ENCODE measurements at places on chromosomes 6 and 20. TPM values are rescaled to one million over a fixed set of nuclear protein-coding genes. Genes with fewer than 3 reads are reported as not detected.

DNA sequence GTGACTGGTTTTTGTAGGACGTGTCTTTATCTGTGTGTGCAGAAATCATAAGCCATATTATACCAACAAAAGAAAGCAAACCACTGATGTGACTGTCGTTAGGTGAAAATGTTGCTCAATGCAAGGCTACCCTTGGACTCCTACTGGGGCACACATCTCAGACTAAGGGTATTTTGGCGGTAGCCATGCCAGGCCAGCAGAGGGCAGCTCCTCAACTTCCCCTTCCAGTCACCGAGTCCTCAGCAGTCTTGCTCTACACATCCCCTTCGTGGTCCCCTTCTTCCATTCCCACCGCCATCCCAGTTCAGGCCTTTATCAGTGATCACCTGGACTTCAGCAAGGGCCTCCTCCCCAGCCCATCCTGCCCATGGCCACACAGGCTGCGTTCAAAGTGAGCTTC is 113.7 kb upstream of the GGTLC1 start:
- no peak overlapping the region for H3K4me3 ChIP-seq
- peak; percentile 6 for DNase-seq

DNA sequence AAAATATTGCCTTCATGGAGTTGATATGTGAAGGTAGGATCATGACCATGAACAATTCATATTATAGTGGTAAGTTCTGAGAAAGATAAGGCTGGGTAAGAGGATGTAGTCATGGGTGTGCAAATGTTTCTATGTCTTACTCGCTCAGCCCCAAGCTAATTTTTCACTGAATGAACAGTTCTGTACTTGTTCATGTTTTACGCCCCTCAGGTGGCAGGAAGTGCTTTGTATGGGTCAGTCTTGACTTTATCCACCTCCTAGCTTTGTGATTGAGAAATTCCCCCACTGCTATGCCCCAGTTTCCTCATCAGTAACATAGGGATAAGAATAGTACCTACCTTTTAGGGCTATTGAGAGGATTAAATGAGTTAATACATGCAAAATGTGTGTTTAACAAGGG is 148.2 kb upstream of the KCNG1 start:
- no peak overlapping the region for H3K27ac ChIP-seq
- H3K4me3 ChIP-seq: no peak overlapping the region
- H3K27me3 ChIP-seq: peaks cover 60% of the 10 kb centered on the region
- no peak for DNase-seq
- no peaks in the 10 kb centered on the region for H3K36me3 ChIP-seq

DNA sequence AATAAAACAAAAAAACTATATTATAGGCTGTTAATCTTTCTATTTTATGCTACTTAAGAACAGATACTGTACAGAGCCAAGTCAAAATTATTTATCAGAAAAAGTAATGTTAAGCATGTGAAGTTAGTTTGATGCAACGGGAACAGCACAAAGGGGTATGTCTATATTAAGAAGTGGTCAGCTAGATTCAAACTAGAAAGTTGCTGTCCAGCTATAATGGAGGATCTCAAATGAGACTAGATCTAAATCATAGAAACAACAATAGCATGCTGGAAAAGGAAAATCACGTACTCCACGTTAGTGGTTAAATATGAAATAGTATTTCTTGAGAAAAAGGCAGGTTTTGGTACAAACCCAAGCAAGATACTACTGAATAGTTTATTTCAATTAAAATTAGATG is 1124.0 kb downstream of the GRIK2 start:
- H3K36me3 ChIP-seq: no peaks in the 10 kb centered on the region
- H3K4me1 ChIP-seq: peaks cover 9% of the 10 kb centered on the region
- no peak for DNase-seq
- H3K27me3 ChIP-seq: no peaks in the 10 kb centered on the region
- H3K4me3 ChIP-seq: no peak overlapping the region

Gene IL17A
- total RNA-seq: not detected

Gene EPHA7
- total RNA-seq: 1.6 TPM

DNA sequence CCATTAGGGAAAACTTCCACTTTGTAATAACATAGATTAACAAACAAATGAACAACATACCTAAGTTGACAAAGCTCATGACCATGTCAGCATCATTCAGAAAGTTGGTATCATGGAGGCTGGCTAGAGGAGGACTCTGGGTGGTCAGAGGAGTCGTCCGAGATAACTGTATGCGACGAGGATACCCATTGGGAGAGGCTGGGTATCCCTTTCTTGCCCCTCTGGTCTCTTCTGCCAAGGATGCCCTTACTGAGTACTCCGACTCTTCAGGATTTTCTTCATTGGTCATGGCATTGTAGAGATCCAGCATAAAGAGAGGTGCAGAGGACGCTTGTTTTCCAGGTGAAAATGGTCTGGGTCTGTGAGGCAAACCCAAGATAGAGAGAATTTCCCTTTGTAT is 1.1 kb downstream of the BMP5 start:
- H3K27me3 ChIP-seq: no peaks in the 10 kb centered on the region
- H3K4me1 ChIP-seq: peaks cover 9% of the 10 kb centered on the region
- H3K36me3 ChIP-seq: peaks cover 6% of the 10 kb centered on the region
- DNase-seq: no peak

Gene PACSIN1
- total RNA-seq: 0.69 TPM

Gene RFX6
- total RNA-seq: not detected

- no peak overlapping the region for H3K4me3 ChIP-seq
- H3K27ac ChIP-seq: no peak overlapping the region
- H3K36me3 ChIP-seq: no peaks in the 10 kb centered on the region
- H3K27me3 ChIP-seq: no peaks in the 10 kb centered on the region
- no peaks in the 10 kb centered on the region for H3K4me1 ChIP-seq
- no peak for DNase-seq
These were observed 314.7 kb downstream of the EPM2A start for GRCh38 chr6:145420599-145420998.

DNA sequence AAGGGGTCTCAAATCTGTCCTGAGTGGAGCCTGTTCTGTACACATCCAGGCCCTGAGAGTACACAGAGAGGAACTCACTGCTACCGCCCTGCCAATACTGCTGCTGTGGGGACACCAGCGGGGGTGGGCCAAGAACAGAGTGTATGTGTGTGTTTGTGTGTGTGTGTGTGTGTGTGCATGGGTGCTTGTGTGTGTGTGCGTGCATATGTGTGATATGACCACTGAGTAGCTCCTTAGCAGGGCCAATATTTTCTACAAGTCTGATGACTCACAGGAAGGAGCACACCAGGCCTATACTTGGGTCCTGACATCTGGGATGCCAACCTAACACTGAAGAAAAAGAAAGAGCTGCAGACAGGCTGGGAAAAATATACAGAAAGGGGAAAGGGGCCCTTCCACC is 1.4 kb downstream of the RAET1E start:
- H3K4me1 ChIP-seq: peaks cover 48% of the 10 kb centered on the region
- H3K4me3 ChIP-seq: no peak overlapping the region
- no peak overlapping the region for H3K27ac ChIP-seq
- peaks cover 8% of the 10 kb centered on the region for H3K27me3 ChIP-seq

DNA sequence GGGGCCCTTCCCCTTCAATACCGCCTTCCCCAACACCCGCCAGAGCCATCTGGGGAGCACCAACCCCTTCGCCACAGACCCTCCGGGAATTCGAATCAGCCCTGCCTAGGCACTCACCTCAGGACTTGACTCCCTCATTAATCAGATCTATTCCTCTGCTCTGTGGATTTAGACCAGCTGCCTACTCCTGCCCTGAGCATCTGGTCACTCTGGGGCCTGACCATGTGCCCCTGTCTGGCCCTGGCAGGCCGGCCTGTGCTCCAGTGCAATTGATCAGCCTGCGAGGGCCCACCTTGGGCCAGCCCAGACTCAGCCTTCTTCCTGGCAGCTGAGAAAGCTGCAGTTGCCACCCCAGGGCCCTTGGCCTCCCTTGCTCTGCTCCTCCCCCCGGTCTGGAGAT is 46.0 kb downstream of the GRM4 start:
- H3K27me3 ChIP-seq: peaks cover 100% of the 10 kb centered on the region
- no peaks in the 10 kb centered on the region for H3K4me1 ChIP-seq
- no peaks in the 10 kb centered on the region for H3K36me3 ChIP-seq
- no peak overlapping the region for H3K4me3 ChIP-seq

- H3K4me3 ChIP-seq: no peak overlapping the region
- no peaks in the 10 kb centered on the region for H3K4me1 ChIP-seq
- no peak for DNase-seq
- no peak overlapping the region for H3K27ac ChIP-seq
- H3K36me3 ChIP-seq: no peaks in the 10 kb centered on the region
- no peaks in the 10 kb centered on the region for H3K27me3 ChIP-seq
These were observed 76.5 kb upstream of the RGS17 start for GRCh38 chr6:153207617-153208016.

DNA sequence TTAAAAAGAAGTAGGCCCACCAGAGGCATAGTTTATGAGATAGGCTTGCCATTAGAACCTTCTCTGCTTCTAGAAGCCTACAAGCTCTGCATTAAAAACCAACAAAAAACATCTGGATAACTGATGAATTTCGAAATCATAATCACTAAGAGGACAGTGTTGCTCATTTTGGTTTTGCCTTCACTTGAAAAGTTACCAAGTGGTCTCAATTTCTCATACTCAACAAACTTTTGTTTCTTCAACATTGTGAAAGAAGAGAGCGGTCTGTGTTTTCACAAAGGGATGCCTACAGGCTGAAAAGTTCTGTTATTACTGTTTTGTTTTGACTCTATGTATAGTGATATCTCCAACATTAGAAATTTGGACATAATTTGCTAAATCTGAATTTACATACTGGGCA is 98.9 kb downstream of the PDSS2 start:
- no peak overlapping the region for H3K27ac ChIP-seq
- peaks cover 13% of the 10 kb centered on the region for H3K4me1 ChIP-seq
- H3K36me3 ChIP-seq: no peaks in the 10 kb centered on the region
- DNase-seq: no peak

Gene GNRH2
- 1.7 TPM for total RNA-seq

Gene LSM14B
- 76.9 TPM for total RNA-seq

GRCh38 chr6:90033746-90034271 is 139.5 kb downstream of the GJA10 start:
- H3K27me3 ChIP-seq: no peaks in the 10 kb centered on the region
- H3K36me3 ChIP-seq: no peaks in the 10 kb centered on the region
- no peak overlapping the region for H3K4me3 ChIP-seq
- H3K27ac ChIP-seq: no peak overlapping the region
- H3K4me1 ChIP-seq: no peaks in the 10 kb centered on the region
- no peak for DNase-seq

DNA sequence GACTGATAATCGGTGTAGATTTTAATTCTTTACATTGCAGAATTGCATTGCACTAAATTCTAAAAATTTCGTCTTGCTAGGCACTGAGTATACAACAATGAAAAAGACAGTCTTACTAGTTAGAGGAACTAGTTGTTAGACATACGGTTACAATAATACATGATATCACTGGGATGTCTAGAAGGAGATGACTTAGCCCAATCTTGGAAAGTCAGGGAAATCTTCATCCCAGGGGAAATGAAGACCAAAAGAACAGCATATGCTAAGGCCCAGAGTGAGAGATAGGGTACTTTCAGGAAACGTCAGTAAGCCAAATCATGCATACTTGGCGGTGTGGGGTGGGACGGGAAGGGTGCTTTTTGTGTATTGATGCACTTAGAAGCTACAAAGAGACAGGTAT is 901 bp downstream of the CEP57L1 start:
- peaks cover 26% of the 10 kb centered on the region for H3K36me3 ChIP-seq
- H3K4me3 ChIP-seq: peak overlapping the region; percentile 94
- H3K4me1 ChIP-seq: peaks cover 28% of the 10 kb centered on the region

- no peak overlapping the region for H3K4me3 ChIP-seq
- no peak for DNase-seq
- no peak overlapping the region for H3K27ac ChIP-seq
- H3K36me3 ChIP-seq: no peaks in the 10 kb centered on the region
- H3K4me1 ChIP-seq: peaks cover 16% of the 10 kb centered on the region
- H3K27me3 ChIP-seq: no peaks in the 10 kb centered on the region
These were observed 700.9 kb upstream of the SLC35B3 start for GRCh38 chr6:9136141-9136822.

Gene KIF3B
- total RNA-seq: 51.2 TPM

Gene LGSN
- total RNA-seq: not detected

Gene SLC17A2
- total RNA-seq: not detected

- H3K27me3 ChIP-seq: no peaks in the 10 kb centered on the region
- H3K4me3 ChIP-seq: no peak overlapping the region
- peaks cover 8% of the 10 kb centered on the region for H3K36me3 ChIP-seq
These were observed 124.4 kb downstream of the CDK19 start for GRCh38 chr6:110690916-110691315.

Gene PRSS16
- total RNA-seq: 31.3 TPM

- DNase-seq: no peak
- no peaks in the 10 kb centered on the region for H3K27me3 ChIP-seq
- H3K4me1 ChIP-seq: no peaks in the 10 kb centered on the region
- no peak overlapping the region for H3K4me3 ChIP-seq
- H3K36me3 ChIP-seq: no peaks in the 10 kb centered on the region
These were observed 705.5 kb upstream of the MAN1A1 start for GRCh38 chr6:120055071-120055470.

DNA sequence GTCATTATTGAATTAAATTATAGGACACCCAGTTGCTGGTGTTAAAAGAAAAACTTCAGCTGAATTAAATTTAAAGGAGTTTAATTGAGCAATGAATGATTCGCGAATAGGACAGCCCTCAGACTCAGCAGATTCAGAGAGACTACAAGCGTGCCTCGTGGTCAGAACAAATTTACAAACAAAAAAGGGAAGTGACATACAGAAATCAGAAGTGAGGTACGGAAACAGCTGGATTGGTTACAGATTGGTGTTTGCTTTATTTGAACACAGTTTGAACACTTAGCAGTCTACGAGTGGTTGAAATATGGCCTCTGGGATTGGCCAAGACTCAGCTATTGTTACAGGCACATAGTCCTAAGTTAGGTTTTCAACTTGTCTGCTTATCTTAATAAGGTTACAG is 25.8 kb upstream of the TNFRSF21 start:
- peaks cover 9% of the 10 kb centered on the region for H3K4me1 ChIP-seq
- H3K27me3 ChIP-seq: no peaks in the 10 kb centered on the region
- H3K27ac ChIP-seq: no peak overlapping the region
- no peaks in the 10 kb centered on the region for H3K36me3 ChIP-seq

DNA sequence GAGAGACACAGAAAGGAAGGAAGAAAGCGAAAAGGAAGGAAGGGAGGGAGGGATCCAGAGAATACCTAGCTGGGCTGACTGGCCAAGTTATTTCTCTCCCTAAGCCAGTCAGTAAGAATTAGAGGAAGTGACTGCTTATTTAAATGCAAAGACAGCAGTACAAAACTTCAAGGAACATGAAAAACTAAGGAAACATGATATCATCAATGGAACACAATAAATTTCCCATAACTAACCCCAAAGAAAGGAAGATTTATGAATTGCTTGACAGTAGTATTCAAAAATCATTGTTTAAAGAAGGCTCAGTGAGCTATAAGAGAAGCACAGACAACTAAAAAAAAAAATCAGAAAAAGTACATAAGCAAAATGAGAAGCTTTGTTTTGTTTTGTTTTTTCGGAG is 252.3 kb upstream of the SASH1 start:
- no peak overlapping the region for H3K4me3 ChIP-seq
- no peaks in the 10 kb centered on the region for H3K36me3 ChIP-seq
- DNase-seq: no peak
- no peaks in the 10 kb centered on the region for H3K4me1 ChIP-seq
- H3K27me3 ChIP-seq: no peaks in the 10 kb centered on the region
- H3K27ac ChIP-seq: no peak overlapping the region

DNA sequence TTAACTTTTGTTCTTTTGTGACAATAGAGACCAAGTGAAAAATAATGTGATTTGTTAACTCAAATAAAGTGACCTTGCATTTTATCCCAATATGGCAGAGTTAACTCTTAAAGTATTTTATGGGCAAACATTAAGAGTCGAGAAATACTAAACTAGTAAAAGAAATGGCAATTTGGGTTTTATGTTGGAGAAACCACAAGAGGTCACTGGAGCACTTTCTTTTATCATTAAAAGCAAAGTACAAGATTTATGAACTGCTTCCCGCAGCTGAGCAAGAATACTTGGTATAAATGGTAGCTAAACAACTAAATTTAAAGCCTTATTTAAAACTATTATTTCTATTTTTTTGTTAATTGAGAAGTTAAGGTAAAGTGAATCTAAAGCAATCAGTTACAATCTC is 33.5 kb upstream of the MCM9 start:
- no peaks in the 10 kb centered on the region for H3K36me3 ChIP-seq
- no peak overlapping the region for H3K27ac ChIP-seq
- no peak for DNase-seq
- no peaks in the 10 kb centered on the region for H3K4me1 ChIP-seq

All from Calu3 (cell line).